ENCODE measurements at places on chromosomes 11 and 22.

- H3K4me3 ChIP-seq, result no peak overlapping the region
- no peak for DNase-seq
- H3K4me1 ChIP-seq, result no peaks in the 10 kb centered on the region
- H3K27me3 ChIP-seq, result no peaks in the 10 kb centered on the region
- H3K36me3 ChIP-seq, result no peaks in the 10 kb centered on the region
These were observed 185.8 kb upstream of the DDI1 start for GRCh38 chr11:103850419-103851165.

DNA sequence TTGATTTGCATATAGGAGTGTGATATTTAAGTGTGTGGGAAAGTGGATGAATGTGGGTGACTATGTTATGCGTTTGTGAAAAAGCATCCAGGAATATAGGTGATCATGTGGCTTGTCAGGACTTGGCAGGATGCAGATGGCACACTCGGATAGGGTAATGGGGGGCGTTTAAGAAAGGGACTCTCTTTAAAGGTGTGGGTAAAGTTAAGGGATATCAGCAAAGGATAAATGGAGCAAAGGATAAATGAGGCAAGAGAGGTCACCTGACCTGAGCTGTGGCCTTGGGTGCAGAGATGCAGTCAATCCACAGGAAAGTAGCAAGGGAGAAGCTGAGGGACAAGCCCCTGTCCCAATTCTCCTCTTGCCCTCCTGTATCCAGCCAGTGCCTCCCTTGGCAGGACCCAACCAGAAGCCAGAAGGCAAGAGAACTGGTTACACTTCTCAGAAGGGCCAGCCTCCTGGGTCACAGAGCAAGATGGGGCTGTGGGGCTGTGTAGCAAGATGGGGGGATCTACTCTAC lies 47.5 kb upstream of the GRAMD1B start:
- DNase-seq, result no peak
- peaks cover 2% of the 10 kb centered on the region for H3K4me1 ChIP-seq
- no peaks in the 10 kb centered on the region for H3K36me3 ChIP-seq
- H3K4me3 ChIP-seq, result no peak overlapping the region
- no peak overlapping the region for H3K27ac ChIP-seq

DNA sequence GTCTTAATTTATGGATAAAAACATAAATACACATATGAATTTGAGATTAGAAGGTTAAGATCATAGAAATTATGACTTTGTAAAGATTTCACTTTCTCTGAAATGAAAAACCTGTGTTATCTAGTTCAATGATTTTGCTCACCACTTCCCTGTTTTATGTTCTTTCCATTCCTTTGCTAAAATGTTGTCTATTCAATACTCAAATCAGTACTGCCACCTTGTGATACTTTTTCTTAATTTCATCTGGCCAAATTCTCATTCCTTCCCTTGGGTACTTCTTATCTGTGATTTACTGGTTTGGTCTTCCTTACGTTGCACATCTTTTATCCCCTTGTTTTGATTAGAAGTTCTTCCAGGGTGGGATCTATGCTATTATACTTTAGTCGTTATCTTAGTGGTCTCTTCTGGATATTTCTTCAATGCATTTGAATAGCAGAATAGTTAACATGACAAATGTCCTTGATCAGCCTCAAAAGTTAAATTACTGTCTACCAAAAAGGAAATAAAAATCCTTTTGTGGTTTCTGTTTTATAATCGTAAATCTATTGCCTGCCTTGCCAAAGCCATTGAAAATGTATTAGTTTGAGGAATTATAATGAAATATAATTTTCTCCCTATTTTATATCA lies 197.0 kb downstream of the PGR start:
- H3K27me3 ChIP-seq, result no peaks in the 10 kb centered on the region
- no peaks in the 10 kb centered on the region for H3K36me3 ChIP-seq
- no peaks in the 10 kb centered on the region for H3K4me1 ChIP-seq
- DNase-seq, result no peak
- no peak overlapping the region for H3K27ac ChIP-seq
- no peak overlapping the region for H3K4me3 ChIP-seq

DNA sequence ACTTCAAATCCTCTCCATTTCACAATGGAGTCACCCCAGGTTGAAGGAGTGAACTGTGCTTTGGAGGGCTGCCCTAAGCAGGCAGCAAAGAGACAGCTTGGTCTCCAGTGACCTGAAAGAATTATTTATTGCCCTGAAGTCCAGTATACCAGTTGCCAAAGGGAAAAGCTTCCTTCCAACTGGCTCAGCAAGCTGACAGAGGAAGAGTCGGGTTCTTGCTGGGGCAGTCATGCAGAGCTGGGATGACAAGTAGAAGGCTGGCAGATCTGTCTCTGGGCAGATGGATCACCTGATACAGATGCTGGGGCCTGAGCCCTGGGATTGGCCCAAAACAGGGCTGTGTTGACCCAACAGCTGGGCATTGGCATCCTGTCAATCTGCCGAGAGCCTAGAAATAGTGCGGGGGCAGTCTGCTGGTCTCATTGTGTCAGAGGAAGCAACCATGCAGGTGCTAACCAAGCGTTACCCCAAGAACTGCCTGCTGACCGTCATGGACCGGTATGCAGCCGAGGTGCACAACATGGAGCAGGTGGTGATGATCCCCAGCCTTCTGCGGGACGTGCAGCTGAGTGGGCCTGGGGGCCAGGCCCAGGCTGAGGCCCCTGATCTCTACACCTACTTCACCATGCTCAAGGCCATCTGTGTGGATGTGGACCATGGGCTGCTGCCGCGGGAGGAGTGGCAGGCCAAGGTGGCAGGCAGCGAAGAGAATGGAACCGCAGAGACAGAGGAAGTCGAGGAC lies at the start of gene THRSP:
TSS of gene THRSP (plus strand) at position 422 of the 742 bp plus-strand sequence. CDS start at position 443, 21 bp downstream.
- peaks cover 3% of the 10 kb centered on the region for H3K36me3 ChIP-seq
- no peak for DNase-seq
- no peaks in the 10 kb centered on the region for H3K27me3 ChIP-seq
- no peak within 1 kb of the TSS for H3K4me3 ChIP-seq
- no peak within 1 kb of the TSS for H3K27ac ChIP-seq

DNA sequence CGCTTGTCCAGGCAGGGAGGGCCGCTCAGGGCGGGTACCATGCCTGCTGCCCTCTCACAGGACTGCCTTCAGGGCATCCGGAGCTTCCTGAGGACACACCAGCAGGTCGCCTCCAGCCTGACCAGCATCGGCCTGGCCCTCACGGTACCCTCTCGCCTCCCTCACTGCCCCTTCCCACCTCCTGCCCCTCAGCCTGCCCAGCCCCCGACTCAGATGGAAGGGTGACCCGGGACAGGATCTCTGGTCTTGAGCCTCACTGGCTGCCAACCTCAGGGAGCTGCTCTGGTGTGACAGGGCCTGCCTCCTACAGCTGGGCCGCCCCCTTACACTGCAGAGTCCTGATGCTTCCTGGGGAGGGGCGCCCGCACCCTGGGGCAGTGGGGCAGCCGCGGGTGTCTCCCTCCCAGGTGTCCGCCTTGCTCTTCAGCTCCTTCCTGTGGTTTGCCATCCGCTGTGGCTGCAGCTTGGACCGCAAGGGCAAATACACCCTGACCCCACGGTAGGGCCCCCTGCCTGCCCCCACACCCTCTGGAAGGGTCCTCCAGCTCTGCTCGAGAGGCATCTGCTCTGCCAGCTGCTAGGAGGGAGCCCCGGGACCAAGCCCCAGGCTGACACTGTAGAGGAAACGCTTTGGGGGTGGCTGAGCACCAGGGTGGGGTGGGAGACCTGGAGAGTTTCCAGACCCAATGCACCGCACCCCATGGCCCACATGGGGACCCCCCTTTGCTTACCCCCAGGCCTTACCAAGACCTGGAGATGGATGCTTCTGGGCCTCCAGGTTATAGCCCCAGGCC lies 14.6 kb downstream of the TSPAN32 start:
- peaks cover 2% of the 10 kb centered on the region for H3K4me1 ChIP-seq
- H3K27me3 ChIP-seq, result no peaks in the 10 kb centered on the region
- no peak overlapping the region for H3K4me3 ChIP-seq
- DNase-seq, result no peak

DNA sequence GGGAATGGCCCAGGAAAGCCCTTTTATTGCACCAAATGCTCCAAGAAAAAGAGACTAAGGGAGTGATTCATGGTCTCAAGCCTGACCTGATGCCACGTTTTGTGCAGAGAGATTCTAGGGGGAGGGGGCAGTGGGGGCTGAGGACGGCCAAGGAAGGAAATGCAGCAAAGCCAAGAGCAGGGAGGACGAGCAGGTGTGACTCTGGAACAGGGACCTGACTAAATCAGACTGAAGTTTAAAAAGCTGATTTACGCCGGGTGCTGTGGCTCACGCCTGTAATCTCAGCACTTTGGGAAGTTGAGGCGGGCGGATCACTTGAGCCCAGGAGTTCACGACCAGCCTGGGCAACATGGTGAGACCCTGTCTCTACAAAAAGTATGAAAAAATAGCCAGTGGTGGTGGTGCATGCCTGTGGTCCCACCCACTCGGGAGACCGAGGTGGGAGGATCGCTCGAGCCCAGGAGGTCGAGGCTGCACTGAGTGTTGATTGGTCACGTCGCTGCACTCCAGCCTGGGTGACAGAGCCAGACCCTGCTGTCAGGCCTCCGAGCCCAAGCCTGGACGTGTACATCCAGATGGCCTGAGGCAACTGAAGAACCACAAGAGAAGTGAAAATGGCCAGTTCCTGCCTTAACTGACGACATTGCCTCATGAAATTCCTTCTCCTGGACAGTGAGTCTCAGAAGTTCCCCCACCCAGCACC lies 10.8 kb upstream of the IFITM3 start:
- no peak overlapping the region for H3K27ac ChIP-seq
- H3K4me1 ChIP-seq, result peaks cover 23% of the 10 kb centered on the region

DNA sequence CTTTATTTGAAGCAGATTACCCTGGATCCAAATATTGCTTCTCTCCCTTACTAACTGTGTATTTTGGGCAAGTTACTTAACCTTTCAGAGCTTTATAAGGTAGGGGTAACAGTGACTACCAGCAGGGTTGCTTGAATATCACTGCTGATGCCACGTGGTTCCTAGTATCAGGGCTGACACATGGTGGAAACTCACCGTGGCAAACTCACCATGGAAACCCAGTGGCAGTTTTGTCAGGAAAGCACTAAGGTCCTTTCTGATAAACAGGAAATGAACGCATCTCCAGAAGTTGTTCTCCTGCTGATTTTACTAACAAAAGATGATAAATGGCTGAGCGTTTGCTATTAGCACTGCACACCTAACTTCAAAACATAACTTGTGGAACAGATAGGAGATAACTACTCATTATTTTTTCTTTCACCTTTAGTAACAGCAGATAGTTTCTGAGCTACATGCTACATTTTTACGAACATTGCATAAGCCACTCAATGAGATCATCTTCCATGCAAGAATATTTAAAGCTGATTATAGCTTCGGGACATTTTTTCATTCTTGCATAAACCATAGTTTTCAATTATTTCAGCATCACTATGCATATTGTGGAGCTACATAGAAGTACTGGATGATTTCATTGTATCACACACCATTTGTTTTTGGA lies 59.7 kb upstream of the RAG2 start:
- H3K27me3 ChIP-seq, result no peaks in the 10 kb centered on the region
- DNase-seq, result no peak
- no peaks in the 10 kb centered on the region for H3K4me1 ChIP-seq
- H3K4me3 ChIP-seq, result no peak overlapping the region
- no peaks in the 10 kb centered on the region for H3K36me3 ChIP-seq
- H3K27ac ChIP-seq, result no peak overlapping the region

- no peak overlapping the region for H3K4me3 ChIP-seq
- H3K4me1 ChIP-seq, result no peaks in the 10 kb centered on the region
- no peak overlapping the region for H3K27ac ChIP-seq
- DNase-seq, result no peak
- H3K36me3 ChIP-seq, result no peaks in the 10 kb centered on the region
- H3K27me3 ChIP-seq, result peaks cover 4% of the 10 kb centered on the region
These were observed 124.4 kb downstream of the CTTN start for GRCh38 chr11:70522593-70523311.

DNA sequence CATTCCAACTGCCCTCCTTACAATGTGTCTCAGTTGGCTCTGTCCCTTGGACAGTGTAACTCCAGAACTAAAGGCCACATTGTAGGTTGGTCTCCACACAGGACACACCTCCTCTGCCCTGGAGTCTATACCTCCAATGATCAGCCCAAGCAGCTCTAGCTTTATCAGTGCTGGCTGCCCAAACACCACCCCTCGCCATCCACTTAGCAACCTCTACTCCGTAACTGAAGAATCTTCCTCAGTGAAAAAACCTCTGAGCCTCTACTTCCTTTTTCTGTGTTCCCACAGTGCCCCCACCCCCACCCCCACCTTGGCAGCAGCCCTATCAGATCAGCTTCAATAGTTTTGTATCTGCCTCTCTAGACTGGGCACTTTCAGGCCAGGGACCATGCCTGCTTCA lies 33.4 kb downstream of the SERPINH1 start:
- no peak overlapping the region for H3K27ac ChIP-seq
- H3K4me3 ChIP-seq, result no peak overlapping the region
- H3K36me3 ChIP-seq, result no peaks in the 10 kb centered on the region
- H3K27me3 ChIP-seq, result no peaks in the 10 kb centered on the region

GRCh38 chr11:99584830-99585229 lies 564.1 kb downstream of the CNTN5 start:
- no peaks in the 10 kb centered on the region for H3K36me3 ChIP-seq
- no peaks in the 10 kb centered on the region for H3K27me3 ChIP-seq
- no peak overlapping the region for H3K4me3 ChIP-seq
- H3K4me1 ChIP-seq, result no peaks in the 10 kb centered on the region
- no peak overlapping the region for H3K27ac ChIP-seq
- DNase-seq, result no peak

DNA sequence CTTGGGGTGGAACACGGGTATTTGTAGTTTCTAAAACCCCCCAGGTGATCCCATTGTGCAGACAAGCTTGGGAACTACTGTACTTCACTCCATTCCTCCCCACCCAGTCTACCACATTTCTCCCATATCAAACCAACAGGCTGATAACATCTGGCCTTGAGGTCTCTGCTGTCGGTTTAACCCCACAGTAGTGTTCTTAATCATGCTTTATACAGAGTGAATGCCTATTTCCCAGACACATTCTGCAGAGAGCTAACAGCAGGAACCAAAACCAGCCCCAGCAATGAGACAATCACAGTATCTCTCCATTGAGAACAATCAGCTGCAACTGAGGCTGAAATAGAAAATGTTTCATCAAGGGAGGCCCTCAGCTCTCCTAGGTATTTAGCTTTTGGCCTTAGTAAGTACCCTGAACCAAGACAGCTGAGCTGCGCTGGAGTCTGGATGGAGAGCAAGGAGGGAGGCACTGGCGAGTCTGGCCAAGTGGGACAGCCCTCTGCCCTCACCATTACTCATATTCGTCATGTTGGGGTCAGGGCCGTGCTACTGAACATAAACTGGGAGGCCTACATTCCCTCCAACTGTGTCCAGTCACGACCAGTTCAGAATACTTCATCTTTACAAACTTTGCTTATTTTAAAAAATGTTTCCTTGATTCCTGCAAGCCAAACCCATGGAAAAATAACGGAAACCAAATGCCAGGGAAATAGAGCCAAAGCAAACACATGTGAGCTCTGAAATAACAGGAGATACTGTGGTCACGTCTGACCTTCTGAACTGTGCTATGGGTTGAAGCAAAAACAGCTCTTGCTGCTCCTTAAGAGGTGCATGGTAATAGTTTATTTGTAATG lies 81.0 kb downstream of the CCDC34 start:
- H3K4me3 ChIP-seq, result no peak overlapping the region
- H3K27me3 ChIP-seq, result no peaks in the 10 kb centered on the region
- no peaks in the 10 kb centered on the region for H3K4me1 ChIP-seq
- no peaks in the 10 kb centered on the region for H3K36me3 ChIP-seq
- H3K27ac ChIP-seq, result no peak overlapping the region

Data from effector memory CD4-positive, alpha-beta T cell (primary cell).